ENCODE measurements at places on chromosomes 2 and 18.

DNA sequence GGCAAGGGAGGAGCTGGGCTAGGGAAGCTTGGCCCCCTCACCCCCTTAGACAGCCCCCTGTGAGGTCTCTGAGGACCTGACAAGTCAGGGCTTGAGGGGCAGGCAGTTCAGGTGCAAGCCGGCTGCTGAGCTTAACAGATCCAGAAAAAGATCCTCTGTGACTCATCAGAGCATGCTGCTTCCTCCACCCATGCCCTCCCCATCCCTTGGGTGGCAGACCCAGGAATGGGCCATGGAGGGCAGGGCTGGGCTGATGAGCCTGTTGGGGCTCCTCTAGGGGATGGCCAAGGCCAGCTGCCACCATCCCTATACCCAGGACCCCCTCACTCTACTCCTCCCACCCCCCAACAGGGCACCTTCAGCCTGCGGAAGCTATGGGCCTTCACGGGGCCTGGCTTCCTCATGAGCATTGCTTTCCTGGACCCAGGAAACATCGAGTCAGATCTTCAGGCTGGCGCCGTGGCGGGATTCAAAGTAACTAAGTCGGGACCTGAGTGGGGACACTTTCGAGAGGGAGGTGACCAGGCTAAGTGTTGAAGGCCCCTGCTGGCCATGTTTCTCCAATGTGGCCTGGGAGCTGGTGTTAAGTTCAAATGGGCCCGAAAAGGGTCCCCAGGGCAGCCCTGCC is 1.9 kb downstream of the SLC11A1 start:
- no peak for DNase-seq

- DNase-seq, result no peak
These were observed 58.4 kb downstream of the KCTD18 start for GRCh38 chr2:200451511-200451910.

DNA sequence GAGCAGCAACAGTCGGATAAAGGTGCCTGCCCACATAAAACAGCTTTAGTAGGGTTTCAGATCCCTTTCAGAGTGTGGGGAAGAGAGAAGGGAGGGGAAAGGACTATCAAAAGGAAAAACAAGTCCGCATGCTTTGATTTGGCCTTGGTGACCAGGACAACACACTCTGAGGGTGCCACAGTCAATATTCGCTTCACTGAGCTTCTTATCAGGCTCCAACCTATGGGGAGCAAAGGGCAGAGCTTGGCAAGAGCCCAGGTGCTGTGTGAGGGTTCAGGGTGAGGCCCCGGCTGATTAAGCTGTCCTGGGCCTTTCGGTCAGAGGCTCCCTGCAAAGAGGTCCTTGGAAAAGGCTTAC is 237.4 kb upstream of the SMAD2 start:
- no peak for DNase-seq

DNA sequence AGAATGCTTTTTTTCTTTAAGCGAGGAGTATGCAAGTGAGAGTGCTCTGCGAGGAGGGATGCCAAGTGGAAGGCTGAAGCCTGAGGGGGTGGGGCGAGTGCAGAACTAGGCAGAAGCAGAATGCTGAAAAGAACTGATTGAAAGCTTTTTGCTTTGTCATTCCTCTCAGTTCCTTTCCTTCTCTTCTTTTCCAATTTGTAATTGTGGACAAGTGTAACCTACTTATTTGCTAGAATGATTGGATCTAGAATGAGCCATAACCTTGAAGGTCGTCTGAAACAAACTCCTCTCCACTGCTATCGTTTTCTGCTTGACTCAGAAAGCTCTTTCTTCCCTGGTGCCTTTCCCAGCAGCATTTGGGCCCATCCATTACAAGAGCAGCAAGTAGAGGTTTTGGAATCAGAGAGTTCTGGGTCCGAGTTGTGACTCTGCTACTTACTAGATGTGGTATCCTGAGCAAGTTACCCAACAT is 115.3 kb downstream of the METTL8 start:
- no peak for DNase-seq

GRCh38 chr18:54787616-54788015 is 40.7 kb upstream of the RAB27B start:
- DNase-seq, result no peak

DNA sequence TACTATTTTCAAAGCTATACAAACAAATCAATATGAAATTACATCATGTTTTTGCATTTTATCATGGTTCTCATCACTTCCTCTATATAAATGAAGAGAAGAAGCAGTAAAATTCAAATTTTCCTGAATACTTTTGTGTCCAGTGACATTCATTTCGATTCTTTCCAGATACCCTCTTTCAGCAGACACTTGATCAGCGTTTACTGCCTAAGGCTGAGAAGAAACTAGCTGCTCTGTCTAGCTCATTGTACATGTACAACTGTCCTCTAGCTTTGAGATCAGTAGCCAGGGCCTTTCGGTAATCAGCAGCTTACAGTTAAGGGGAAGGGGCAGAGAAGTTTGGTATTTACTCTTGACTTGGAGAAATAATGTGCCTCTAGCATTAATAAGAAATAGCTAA is 4.8 kb downstream of the VRK2 start:
- DNase-seq, result no peak

DNA sequence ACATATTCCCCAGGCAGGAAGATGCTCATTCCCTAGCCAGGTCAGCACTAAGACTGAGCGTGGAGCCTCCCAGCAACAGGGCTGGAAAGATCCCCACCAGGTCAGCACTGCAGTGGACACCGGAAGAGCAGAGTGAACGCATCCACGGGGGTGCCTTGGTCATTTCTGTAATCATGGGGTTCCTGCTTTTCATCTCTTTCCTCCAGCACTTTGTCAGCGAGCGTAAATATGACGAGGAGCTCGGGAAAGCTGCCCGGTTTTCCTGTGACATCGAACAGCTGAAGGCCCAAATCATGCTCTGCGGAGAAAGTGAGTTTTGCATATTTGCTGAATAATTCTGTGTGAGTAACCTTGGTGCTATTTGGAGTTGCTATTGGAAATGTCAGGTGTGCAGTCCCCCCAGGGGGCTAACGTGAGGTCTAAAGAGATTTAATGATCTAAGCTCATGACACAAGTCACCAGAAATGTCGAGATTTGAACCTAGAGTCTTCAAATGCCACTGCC is 40.1 kb downstream of the KCTD18 start:
- DNase-seq, result no peak

DNA sequence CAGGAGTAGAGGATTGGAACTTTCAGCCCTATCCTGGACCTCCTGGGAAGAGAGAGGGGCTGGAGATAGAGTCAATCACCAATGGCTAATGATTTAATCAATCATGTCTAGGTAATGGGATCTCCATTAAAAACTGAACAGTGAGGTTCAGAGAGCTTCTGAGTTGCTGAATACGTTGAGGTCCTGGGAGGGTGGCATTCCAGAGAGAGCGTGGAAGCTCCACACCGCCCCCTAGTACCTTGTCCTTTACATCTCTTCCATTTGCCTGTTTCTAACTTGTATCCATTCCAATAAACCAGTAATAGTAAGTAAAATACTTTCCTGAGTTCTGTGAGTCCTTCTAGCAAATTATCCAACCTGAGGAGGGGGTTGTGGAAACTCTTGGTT is 101.7 kb downstream of the B3GNT2 start:
- DNase-seq, result no peak

- DNase-seq, result no peak
These were observed 65.3 kb upstream of the AMMECR1L start for GRCh38 chr2:127951026-127951425.

- DNase-seq, result no peak
These were observed 12.2 kb upstream of the YPEL5 start for GRCh38 chr2:30134582-30134981.

DNA sequence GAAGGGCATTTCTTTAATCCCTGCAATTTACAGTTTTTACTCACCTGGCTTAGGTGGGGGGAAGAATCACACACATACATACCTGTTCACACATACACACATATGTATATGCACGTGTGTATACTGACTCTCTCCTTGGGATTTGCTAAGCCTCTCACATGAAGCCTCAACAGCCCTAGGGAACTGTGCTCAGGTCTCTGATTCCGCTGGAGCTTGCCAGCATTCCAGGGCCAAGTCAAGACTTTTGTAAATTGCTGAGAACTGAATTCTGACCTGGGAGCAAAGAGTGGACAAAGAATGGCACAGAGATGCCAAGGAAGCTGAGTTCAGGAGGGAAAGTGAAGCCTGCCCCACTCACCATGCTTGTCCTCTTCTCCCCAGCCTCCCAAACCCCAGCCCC is 177.3 kb downstream of the TMEM247 start:
- DNase-seq, result no peak

GRCh38 chr2:68031043-68031442 is 31.8 kb downstream of the C1D start:
- no peak for DNase-seq

GRCh38 chr2:226378753-226379705 is 420.6 kb downstream of the IRS1 start:
- no peak for DNase-seq

DNA sequence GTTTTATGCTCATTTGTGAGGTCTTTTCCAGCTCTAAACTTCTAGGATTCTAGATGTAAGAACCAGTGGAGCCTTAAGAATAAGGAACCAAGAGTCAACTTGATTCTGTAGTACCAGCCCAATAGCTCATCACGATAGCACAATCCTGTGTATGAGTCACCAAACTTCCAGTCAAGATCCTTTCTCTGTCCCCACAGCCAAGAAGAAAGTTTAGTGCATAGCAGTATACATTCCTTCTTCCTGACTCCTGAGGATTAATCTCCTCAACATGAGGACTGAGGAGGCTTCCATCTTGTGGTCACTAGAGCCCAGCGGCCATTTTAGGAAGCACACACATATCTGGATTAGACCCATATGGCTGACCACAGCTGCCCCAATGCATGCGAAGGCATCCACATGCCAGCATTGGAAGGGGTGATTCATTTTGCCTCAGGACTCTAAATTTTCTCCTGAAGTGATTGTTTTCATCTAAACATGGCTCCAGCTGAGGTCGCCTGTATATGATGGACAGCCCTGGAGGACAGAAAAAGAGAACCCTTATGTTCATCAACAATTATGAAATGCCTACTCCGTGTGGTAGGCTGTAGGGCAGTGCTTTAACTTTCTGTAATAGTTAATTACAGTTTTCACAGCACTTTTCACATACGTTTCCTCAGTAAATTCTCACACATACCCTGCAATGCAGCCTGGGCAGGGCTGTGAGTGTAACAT is 53.5 kb downstream of the RASGRP3 start:
- DNase-seq, result no peak

DNA sequence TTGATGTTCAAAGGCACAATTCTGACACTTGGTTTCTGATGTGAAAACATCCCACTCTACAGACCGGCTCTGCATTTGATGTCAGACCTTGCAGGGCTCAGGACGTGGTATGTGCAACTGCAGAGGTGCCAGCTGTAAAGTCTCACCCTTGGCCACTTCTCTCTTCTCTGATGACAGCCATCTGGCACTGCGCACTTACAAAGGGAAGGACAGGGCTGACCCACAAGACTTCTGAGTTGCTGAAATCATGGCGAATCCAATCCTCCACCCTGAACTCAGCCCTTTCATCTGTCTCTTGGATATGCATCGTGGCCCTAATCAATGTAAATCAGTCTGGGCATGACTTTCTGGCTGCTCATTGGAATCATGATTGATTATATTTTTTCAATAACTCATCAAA is 82.5 kb downstream of the SEPTIN10 start:
- DNase-seq, result no peak

- no peak for DNase-seq
These were observed 163.7 kb upstream of the KLHL29 start for GRCh38 chr2:23221236-23221635.

GRCh38 chr2:45328264-45328870 is 282.7 kb downstream of the SRBD1 start:
- DNase-seq, result no peak

DNA sequence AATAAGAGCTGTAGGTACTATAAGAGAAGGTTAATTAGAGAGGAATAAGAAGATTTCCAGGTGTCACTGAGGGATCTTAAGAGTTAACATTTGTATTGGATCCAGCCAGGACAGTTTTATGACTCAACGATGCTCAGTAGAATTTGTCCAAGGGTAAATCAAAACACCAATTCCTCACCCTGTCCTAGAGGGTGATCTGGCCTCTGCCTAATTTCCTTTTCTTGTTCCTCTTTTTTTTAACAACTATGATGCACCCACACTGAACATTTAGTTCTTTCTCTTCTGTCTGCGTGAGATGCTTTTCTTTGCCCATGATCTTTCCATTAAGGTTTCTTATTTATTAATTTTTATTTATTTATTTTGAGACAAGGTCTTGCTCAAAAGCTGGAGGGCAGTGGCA is 92.0 kb downstream of the PMS1 start:
- DNase-seq, result no peak

DNA sequence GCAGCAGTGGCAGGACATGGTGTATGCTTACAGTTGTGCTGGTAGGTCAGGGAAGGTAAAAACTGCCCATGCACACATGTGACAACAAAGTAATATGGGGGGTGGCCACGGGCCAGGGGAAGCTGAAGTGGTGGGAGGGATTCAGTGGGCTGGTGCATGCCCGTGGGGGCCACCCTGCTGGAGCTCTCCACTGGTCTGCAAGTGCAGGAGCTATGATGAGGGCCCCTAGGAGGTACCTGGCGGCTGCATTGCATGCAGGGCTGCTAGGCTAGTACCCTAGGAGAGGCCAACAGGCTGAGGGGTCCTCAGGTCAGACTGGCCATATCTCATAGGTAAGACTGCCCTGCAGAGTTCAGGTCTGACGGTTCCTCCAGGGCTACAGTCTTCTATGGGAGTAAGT is 265.9 kb downstream of the NUP35 start:
- no peak for DNase-seq

DNA sequence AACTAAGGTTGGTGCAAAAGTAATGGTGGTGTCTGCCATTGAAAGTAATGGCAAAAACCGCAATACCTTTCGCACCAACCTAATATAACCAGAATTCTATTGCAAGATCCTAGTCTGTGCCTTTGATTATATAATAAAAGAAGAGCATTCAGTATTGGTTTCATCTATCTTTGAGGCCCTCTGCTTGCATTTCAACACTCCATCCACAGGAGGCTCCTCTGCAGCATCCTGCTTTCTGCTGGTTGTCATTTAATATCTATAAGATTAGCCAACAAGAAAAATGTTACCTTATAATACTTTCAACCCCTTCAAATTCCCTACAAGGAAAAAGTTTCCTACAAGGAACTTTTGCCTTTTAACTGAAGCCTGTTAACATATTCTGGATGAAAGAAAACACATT is 139.2 kb downstream of the CDCA7 start:
- no peak for DNase-seq

DNA sequence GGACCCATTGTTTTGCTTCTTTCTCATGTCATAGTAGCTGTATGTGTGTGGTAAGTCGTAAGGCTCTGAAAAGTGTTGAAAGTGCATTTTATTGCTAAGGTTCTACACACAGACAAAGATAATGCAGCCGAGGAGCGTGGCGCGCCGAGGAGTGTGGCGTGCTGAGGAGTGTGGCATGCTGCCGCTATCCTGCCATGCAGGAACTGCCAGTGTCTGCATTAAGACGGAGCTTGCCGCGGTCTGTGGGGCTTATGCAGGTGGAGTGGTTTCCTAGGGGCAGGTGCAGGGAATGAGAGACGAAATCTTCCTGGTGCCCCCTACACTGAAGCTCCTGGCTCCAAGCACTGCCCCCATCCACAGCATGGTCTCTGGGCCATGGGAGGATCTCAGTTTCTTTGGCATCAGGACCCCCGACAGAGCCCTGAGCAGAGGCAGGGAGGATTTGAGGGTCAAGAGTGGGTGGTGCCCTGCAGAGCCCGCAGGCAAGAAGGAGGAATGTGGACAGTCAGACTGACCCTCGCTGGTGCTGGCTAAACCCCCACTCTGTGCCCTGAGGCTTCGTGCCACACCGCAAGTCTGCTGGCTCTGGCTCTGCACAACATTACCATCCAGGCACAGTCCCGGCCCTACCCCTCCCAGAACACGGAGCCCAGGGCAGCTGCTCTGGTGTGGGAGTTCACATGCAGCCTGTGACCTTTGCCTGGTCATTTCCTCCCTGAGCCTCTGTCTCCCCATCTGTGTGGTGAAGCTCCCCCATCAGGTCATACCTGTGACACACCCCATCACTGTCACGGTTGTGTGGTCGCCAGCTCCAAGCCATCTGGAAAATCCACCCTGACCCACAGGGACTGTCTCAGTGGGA is 3.2 kb downstream of the SNED1 start:
- no peak for DNase-seq

All from CD4-positive, alpha-beta T cell treated with Interleukin-1 beta for 1 hour (primary cell).